Urothelium cell line (cell line): ENCODE measurements at places on chromosomes 7 and 10.
A peak's percentile ranks its signal among the peaks of the same experiment; 100 is the strongest.

GRCh38 chr10:87551326-87551725 lies 46.6 kb downstream of the MINPP1 start:
- DNase-seq, result no peak

GRCh38 chr7:127270093-127270492 lies 17.4 kb upstream of the GRM8 start:
- no peak for DNase-seq

- DNase-seq, result no peak
Measured at GRCh38 chr7:14688208-14688607, 214.3 kb downstream of the DGKB start.

- DNase-seq, result peak; percentile 75
Measured at GRCh38 chr7:2621948-2622640, 9.7 kb upstream of the TTYH3 start.

DNA sequence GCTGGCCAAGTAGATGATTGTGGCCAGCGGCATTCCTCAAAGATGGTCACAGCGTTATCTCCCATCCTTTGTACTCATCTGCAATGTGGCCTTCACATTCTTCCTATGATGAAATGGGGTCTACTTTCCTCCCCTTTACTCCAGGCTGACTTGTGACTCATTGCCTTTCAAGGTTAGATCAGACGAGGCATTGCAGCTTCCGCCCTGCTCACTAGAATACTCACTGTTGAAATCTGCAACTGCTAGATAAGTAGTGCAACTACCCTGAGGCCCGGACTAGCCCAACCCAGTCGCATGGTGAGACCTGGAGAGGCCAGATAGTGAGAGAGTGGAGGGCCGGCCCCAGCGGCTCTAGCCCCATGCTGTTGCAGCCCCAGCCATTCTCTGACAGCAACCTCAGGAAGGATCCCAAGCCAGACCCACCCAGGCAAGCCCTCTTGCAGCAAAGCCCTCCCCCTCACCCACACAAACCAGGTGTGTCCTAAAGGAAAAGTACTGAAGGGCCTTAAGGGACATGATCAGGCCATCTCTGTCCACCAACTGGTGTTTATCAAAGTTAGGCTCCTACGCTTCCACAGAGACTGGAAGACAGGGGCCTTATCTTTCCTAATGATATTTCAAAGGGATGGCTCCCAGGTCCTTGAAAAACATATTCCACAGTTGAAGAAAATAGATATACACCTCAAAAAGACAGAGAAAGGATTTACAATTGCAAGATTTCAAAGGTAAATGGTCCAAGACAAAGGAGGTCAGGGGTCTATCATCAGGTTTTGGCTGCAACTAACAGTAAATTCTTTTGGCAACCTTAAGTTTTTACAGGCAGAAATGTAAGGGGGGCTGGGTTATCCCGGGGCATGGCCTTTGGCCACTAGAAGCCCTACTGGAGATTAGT lies 107.2 kb upstream of the TRIM24 start:
- DNase-seq, result peak; percentile 6

GRCh38 chr10:11108356-11108755 lies 90.7 kb downstream of the CELF2 start:
- no peak for DNase-seq

- no peak for DNase-seq
Measured at GRCh38 chr10:75012471-75012870, 99.0 kb upstream of the SAMD8 start.

DNA sequence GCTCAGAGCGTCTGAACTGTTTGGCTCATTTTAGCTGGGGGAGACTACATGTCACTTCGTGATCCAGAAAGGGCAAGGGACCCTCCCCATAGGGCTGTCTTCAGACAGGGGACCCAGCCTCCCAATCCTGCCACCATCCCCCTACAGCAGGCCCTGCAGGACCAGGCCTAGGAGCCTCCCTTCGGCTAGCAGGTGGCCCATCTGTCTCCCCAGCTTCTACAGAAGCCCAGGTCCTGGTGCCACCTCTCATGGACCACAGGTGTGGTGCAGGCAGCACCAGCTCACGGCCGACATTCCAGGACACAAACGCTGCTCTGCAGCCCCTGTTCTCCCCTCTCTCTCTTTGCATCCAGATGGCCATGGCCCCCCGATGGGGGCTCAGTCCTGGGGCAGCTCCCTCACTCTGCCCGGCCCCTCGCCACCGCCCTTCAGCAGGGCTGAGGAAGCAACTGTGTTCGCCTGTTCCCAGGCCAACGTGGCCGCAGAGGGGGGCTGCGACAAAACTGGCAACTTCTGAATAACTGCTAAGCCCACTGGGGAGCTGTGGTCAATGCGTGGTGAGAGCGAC lies 10.3 kb downstream of the TECPR1 start:
- DNase-seq, result no peak

GRCh38 chr10:18664841-18665478 lies 5.7 kb downstream of the ARL5B start:
- no peak for DNase-seq

GRCh38 chr7:21077602-21078001 lies 290.9 kb upstream of the SP8 start:
- DNase-seq, result no peak

- DNase-seq, result no peak
Measured at GRCh38 chr10:71772832-71773220, 494 bp downstream of the VSIR start.

- DNase-seq, result no peak
Measured at GRCh38 chr7:1807821-1808600, 137.9 kb downstream of the ELFN1 start.

GRCh38 chr10:21047096-21047495 lies 150.0 kb upstream of the NEBL start:
- no peak for DNase-seq

DNA sequence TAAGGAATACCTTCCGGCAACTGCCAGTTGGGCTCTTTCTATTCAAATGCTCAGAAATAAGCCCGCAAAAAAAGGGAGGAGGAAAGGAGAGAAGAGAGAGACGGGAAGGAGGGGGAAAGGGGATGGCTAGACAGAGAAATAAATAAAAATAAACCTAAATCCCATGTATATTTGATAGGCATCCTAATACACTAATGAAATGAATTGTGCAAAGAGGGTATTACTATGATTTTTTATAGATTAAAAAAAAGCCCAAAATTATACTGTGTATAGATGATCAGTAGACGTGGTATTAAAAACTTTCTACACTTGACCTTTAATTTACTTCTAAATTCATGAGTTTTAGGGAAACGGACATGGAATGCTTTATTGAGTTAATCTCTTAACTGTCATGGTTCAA lies 89.9 kb downstream of the HBP1 start:
- no peak for DNase-seq
